ENCODE measurements at places on chromosomes 1 and 21.

DNA sequence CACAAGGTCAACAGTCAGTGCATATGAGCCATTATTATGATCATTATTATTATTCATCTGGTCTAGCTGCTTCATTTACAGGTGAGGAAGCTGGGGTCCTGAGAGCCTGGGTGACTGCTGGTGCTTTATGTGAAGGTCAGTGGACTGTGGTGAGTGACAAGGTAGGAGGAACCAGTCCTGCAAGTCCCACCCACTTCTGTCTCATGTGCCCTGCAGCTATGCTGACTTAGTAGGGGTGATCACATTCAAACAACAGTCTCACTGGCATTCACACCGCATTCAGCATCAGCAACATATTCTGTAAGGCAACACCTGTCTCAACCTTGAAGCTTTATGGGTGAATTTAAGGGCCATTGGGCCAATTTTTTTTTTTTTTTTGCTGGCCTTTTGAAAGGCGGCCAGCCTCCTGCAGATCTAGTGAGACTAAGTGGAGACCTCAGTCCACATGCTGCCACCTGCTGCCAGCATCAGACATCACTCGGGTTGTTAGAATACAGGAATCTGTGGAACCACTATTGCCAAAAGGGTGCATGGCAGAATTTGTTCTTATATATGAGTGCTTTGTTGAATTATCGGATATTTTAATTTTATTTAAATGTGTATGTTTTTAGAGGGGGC is 59.9 kb upstream of the CACNA1E start:
- H3K36me3 ChIP-seq = no peaks in the 10 kb centered on the region
- no peak overlapping the region for H3K4me3 ChIP-seq
- H3K4me1 ChIP-seq = no peaks in the 10 kb centered on the region
- DNase-seq = no peak
- H3K27me3 ChIP-seq = no peaks in the 10 kb centered on the region
- no peak overlapping the region for H3K27ac ChIP-seq

DNA sequence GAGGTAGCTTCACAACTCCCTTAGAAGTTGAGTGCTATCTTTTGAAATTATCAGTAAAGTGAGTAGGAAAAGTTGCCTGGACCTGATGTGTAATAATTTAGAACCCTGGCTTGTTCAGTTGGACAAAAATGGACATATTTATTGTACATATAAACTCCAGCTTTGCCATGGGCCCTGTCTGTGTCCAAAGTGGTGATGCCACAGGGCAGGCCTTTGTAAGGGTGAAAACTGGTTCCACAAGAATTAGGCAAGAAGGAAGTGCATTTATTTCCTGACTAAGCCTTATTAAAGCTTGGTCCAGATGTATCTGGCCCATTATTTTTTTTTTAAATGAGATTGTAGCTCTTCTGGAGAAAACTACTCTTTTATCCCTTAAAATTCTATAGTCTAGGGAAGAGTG is 47.9 kb downstream of the MACO1 start:
- H3K4me1 ChIP-seq = peaks cover 6% of the 10 kb centered on the region
- H3K27me3 ChIP-seq = no peaks in the 10 kb centered on the region
- H3K36me3 ChIP-seq = no peaks in the 10 kb centered on the region
- no peak for DNase-seq

GRCh38 chr1:222105861-222106260 is 364.0 kb upstream of the DUSP10 start:
- H3K27ac ChIP-seq = no peak overlapping the region
- no peak for DNase-seq
- H3K4me3 ChIP-seq = no peak overlapping the region
- H3K36me3 ChIP-seq = no peaks in the 10 kb centered on the region

DNA sequence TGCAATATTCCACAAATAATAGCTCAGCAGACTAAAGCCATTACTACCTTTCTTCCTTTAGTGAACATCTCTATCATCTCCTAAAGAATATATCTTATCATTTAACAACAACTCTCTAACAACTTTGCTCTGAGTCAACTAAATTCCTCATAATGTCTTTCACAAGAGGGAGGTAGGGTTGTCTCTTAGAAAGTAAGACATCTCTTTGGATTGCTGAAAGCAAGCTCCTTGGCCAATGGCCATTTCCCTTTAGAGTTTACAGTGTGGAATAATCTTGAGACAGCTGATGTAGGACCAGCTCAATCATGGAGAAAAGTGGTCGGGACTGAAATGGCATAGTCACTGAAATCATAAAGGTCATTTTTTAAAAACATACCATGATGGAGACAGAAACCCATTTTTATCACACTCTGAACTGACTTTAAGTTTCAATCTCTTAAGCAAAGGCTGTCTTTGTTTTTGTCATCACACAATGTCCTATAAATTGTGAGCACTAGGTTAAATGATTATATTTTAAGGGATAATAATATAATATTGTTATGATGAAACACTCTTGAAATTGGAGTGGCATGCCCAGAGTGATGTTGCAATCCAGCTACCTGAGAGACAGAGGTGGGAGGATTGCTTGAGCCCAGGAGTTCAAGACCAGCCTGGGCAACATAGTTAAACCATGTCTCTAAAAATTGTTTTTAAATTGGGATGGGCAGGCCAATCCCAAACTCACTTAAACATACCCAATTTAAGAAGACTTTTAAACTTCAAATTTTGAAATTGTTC is 91.1 kb downstream of the SLC44A5 start:
- H3K36me3 ChIP-seq = no peaks in the 10 kb centered on the region
- H3K4me3 ChIP-seq = no peak overlapping the region
- H3K27ac ChIP-seq = no peak overlapping the region

- no peak overlapping the region for H3K27ac ChIP-seq
- H3K27me3 ChIP-seq = no peaks in the 10 kb centered on the region
Observed at GRCh38 chr1:102588536-102588935, 519.8 kb downstream of the COL11A1 start.

DNA sequence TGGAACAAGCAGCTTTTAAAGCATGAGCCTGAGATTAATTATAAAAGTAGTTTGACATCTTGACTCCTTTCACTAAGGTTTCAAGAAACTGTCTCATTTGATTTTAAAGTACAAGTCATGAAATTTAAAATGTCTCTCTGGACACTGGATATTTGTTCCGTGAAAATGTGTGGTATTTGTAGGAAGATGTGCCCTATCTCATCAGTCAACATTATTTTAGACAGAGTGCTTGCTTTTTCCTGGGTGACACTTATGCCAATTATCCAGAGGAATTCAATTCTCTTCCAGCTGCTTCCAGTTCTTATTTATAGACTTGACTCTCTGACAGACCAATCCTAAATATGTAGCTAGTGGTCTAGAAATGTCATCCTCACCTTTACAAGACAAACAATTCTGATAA is 300.4 kb downstream of the PLA2G4A start:
- no peaks in the 10 kb centered on the region for H3K4me1 ChIP-seq
- H3K4me3 ChIP-seq = no peak overlapping the region
- no peak overlapping the region for H3K27ac ChIP-seq
- no peaks in the 10 kb centered on the region for H3K36me3 ChIP-seq
- H3K27me3 ChIP-seq = no peaks in the 10 kb centered on the region
- no peak for DNase-seq

GRCh38 chr1:222171005-222171404 is 376.9 kb downstream of the HHIPL2 start:
- no peak overlapping the region for H3K27ac ChIP-seq
- no peaks in the 10 kb centered on the region for H3K36me3 ChIP-seq
- DNase-seq = no peak
- no peaks in the 10 kb centered on the region for H3K27me3 ChIP-seq
- H3K4me3 ChIP-seq = no peak overlapping the region
- H3K4me1 ChIP-seq = no peaks in the 10 kb centered on the region

- H3K4me1 ChIP-seq = no peaks in the 10 kb centered on the region
- no peak overlapping the region for H3K4me3 ChIP-seq
- peaks cover 14% of the 10 kb centered on the region for H3K36me3 ChIP-seq
- no peaks in the 10 kb centered on the region for H3K27me3 ChIP-seq
- H3K27ac ChIP-seq = no peak overlapping the region
- no peak for DNase-seq
Observed at GRCh38 chr1:176177764-176178163, 29.3 kb downstream of the COP1 start.

GRCh38 chr1:244647819-244648218 is 5.1 kb upstream of the DESI2 start:
- H3K27me3 ChIP-seq = no peaks in the 10 kb centered on the region
- DNase-seq = no peak
- H3K4me3 ChIP-seq = no peak overlapping the region
- no peak overlapping the region for H3K27ac ChIP-seq
- H3K4me1 ChIP-seq = no peaks in the 10 kb centered on the region

- H3K27me3 ChIP-seq = no peaks in the 10 kb centered on the region
- no peaks in the 10 kb centered on the region for H3K4me1 ChIP-seq
- DNase-seq = no peak
- no peaks in the 10 kb centered on the region for H3K36me3 ChIP-seq
- no peak overlapping the region for H3K4me3 ChIP-seq
Observed at GRCh38 chr1:236058141-236058934, 6.6 kb downstream of the NID1 start.

DNA sequence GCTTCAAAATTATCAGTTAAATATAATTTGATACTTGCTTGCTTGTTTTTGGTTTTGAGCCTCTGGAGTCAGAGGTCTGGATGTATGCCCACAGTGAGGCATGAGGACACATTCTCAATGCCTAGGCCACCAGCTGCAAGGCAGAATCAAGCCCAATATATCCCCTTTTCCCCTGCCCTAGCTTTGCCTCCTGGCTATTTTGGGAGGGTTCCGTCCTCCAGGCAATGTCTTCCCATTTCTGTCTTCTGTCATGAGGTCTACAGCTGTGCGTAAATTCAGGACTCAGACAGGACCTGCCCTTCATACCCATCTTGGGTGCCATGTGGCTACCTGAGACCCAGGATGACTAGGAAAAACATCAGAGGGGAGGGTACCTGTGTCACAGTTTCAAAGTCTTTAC is 19.2 kb downstream of the NRDC start:
- no peaks in the 10 kb centered on the region for H3K36me3 ChIP-seq
- H3K4me1 ChIP-seq = no peaks in the 10 kb centered on the region
- H3K27me3 ChIP-seq = no peaks in the 10 kb centered on the region
- H3K27ac ChIP-seq = no peak overlapping the region
- no peak for DNase-seq

DNA sequence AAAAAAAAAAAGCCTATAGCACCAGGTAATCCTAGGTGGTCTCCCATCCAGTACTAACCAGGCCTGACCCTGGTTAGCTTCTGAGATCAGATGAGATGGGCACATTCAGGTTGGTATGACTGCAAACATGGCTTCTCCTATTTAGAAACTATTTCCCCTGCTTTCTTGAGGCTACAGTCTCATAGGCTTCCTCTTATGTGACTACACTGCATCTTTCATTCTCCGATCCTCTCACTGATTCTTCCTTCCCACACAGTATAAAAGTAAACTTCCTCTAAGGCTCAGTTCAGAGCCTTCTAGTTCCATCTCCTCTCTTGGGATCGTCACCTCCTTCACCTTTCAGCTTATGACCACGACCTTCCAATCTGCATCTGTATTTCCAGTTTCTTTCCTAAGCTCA is 30.4 kb upstream of the RNF2 start:
- no peaks in the 10 kb centered on the region for H3K36me3 ChIP-seq
- H3K4me1 ChIP-seq = no peaks in the 10 kb centered on the region
- H3K4me3 ChIP-seq = no peak overlapping the region
- DNase-seq = no peak

DNA sequence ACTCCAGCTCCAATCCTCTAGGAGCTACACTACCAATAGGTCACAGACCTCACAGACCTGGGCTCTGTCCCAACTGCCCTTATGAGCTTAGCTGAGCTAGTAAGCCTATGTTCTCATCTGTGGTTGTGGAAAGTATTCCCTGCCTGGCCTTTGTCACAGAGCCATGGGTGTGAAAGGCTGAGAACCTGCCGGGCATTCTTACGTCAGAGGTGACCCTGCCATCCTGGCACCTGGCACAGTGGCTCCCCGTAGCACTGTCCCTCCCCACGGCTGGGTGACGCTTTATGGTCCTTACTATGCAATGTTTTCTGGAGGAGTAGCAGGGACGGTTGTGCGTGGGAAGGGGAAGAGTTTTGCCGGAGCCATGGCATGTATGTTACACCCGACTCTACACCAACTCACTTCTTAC is 3.5 kb downstream of the TNFRSF1B start:
- H3K27ac ChIP-seq = no peak overlapping the region
- H3K4me3 ChIP-seq = no peak overlapping the region
- H3K27me3 ChIP-seq = no peaks in the 10 kb centered on the region
- H3K36me3 ChIP-seq = no peaks in the 10 kb centered on the region

GRCh38 chr1:153420306-153420705 is 4.0 kb downstream of the S100A7A start:
- no peaks in the 10 kb centered on the region for H3K27me3 ChIP-seq
- H3K4me1 ChIP-seq = no peaks in the 10 kb centered on the region
- H3K4me3 ChIP-seq = no peak overlapping the region
- DNase-seq = no peak
- no peaks in the 10 kb centered on the region for H3K36me3 ChIP-seq

DNA sequence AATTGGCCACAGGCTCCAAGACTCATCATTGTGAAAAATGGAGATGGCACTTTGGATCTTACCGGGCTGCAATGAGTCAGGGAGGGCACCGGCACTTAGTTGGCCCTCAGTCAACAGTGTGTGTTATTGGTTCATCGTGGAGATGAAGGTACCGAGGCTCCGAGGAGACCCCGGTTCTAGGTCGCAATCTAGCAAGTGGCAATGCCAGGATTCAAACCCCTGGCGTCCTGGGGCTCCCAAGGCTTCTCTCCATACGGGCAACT is 49.0 kb upstream of the ACOT11 start:
- H3K27me3 ChIP-seq = no peaks in the 10 kb centered on the region
- H3K27ac ChIP-seq = no peak overlapping the region
- DNase-seq = no peak
- H3K36me3 ChIP-seq = no peaks in the 10 kb centered on the region
- H3K4me1 ChIP-seq = no peaks in the 10 kb centered on the region

- DNase-seq = no peak
- no peaks in the 10 kb centered on the region for H3K4me1 ChIP-seq
- no peak overlapping the region for H3K27ac ChIP-seq
- no peaks in the 10 kb centered on the region for H3K27me3 ChIP-seq
- H3K36me3 ChIP-seq = no peaks in the 10 kb centered on the region
- H3K4me3 ChIP-seq = no peak overlapping the region
Observed at GRCh38 chr1:173314656-173315055, 107.5 kb upstream of the TNFSF4 start.

DNA sequence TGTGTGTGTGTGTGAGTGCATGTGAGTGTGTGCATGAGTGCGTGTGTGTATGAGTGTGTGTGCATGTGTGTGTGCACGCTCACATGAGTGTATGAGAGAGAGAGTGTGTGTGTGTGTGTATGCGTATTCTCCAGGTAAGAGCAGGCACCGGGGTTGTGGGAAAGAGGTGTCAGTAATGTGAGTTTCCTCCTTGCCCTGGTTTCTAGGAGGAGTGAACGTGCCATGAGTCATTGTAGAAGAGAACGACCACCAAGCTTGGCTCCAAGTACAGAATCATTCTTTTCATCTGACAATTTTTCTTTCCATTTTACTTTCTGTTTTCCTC is 79.1 kb downstream of the POFUT2 start:
- H3K27ac ChIP-seq = no peak overlapping the region
- no peak overlapping the region for H3K4me3 ChIP-seq
- no peaks in the 10 kb centered on the region for H3K4me1 ChIP-seq
- H3K36me3 ChIP-seq = peaks cover 68% of the 10 kb centered on the region
- H3K27me3 ChIP-seq = no peaks in the 10 kb centered on the region

All from ascending aorta (tissue), 2 donors.